ENCODE measurements at places on chromosomes 6 and 20.

DNA sequence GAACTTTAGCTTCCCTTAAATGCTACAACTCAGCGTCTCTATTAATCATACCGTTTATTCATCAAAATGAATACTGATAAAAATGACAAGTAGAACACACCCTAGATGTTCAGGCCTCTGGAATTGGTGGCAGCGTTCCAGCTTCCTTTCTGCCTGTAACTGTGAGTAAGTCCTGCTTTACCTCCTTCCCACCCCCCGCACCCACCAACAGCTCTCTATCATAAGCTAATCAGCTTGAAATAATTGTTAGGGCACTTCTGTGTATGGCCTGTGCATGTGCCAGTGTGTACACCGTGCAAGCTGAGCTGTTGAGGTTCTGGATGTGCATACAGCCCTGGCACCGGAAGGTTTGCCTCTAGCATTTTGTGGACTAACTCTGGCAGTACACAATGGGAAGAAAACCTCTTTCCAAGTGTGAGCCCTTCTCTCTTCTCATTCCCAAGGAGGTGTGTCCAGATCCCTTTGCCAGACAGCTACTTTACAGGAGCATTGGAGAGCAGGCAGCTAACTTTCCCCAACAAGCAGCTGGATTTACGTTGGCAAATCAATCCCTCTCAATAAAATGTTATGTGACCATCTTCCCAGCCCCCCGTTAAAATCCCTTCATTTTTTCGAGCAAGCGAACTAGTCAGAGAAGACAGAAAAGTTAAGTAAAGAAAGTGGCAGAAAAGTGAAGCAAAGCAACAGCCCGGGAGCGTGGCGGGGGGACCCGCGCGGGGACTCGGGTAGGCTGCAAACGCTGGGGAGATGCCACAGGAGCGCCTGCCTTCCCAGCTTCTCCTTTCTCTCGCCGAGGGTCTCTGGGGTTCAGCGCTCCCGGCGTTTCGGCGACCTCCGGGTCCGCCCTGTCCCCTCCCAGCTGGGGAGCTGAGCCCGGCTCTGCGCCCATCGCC, 803 bp upstream of the ADGRG6 start:
- no peak for DNase-seq

- DNase-seq: no peak
Observed at GRCh38 chr20:13718171-13718570, 66.5 kb downstream of the ESF1 start.

DNA sequence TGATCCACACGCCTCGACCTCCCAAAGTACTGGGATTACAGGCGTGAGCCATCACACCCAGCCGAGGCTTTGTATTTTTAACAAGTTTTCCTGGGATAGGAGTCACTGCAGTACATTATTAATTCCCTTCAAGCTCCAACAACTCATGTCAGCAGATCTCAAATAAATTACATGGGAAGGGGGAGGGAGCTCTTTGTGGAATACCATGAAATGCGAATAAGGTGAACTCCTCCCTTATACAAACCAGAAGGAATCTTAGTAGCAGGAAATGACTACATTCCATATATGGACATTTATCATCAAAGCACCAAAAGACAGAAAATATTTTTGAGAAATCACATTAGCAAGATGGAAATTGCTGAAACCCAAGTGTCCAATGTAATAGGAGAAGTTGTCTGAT, 2.9 kb downstream of the GSS start:
- DNase-seq: no peak

DNA sequence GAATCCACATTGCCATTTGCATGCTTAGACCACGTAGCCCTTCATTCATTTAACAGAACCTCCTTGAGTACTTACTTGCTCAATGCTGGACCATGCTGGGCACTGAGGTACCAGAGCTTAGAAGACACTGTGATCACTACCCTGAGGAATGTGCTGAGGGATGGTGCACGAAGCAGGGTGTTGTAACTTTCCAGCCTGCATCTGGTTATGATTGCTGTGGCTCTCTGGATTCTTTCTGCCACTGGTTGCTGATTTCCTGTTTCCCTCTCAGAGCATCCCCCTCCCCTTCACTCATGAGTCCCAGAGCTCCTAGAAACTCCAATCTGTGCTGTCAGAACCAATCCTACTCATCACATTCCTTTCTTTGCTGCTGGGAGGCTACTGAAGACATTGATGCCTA, 537.4 kb downstream of the PTPRT start:
- DNase-seq: no peak

DNA sequence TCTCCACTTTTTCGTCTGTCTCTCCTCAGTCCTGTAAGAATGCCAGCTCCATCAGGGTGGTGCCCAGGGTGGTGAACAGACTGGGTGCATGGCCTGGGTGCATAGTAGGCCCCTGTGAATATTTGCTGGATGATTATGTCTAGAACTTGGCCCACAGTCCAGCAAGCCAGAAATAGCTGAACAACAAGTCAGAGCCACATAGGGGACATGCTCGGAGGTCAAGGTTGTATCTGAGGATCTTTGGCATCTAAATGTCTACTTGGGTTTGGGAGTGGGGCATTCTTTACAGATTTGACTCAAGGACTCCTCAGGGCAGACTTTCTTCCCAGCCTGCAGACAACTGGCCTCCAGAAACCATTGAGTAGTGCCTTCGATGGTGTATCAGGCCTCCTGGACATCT, 18.1 kb upstream of the BPIFA3 start:
- DNase-seq: no peak

DNA sequence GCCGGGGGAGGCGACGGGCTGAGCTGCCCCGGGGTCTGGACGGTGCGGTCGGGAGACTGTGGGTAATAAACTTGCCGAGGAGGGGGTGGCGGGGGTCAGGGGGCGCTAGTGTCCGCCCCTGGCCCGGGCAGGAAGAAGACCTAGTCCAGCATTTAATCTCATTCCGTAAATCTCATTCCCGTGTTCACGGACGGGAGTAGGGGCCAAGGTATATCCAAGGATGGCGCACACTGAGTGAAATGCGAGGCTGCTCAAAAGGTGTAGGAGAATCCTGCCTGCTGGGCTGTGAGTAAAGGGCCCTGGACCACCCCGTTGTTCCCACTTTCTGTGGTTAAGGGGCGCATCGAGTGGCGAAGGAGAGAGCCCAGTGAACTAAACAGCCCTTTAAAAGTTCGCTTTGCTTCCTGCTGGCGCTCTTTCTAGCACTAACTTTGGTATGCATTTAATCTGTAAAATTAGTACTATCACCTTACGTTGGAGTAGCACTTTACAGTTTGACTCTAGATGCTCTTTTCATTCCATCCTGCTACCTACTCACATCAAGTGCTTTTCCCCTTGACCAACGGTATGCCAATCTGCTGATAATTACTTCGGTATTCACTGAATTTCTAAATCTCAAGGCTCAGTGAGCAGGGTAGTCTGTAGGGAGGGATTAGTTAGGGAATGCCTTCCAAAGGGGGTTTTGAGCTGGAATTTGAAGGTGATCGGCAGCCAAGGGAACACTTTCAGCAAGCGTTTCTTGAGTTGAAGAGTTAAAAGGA, 730 bp downstream of the PARD6B start:
- DNase-seq: no peak

DNA sequence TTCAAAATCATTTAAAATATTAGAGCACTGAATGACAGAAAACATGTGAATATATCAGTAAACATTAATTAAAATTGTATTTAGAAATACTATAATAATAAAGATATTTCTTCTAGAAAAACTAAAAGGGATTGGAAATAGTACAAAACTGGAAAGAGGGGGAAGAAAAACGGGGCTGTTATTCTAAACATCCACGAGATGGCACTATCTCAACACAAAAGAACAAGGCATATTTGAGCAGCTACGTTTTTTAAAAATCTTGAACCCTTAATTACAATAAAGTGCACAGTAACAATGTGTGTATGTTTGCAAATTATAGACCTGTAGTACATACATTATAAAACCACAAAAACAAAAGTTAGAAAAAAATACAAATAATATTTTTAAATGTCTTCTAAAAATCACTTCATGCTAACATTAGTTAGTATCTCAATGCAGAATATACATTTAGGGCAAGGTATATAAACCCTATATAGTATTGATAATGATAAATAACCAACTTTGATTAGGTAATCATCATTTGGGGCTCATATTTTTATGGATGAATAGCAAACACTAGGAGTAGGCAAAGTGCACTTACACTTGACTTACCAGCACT, 42.5 kb upstream of the PNISR start:
- no peak for DNase-seq

- DNase-seq: no peak
Observed at GRCh38 chr20:5888041-5888440, 62.3 kb downstream of the TRMT6 start.

- DNase-seq: no peak
Observed at GRCh38 chr6:108580646-108581045, 19.9 kb downstream of the FOXO3 start.

DNA sequence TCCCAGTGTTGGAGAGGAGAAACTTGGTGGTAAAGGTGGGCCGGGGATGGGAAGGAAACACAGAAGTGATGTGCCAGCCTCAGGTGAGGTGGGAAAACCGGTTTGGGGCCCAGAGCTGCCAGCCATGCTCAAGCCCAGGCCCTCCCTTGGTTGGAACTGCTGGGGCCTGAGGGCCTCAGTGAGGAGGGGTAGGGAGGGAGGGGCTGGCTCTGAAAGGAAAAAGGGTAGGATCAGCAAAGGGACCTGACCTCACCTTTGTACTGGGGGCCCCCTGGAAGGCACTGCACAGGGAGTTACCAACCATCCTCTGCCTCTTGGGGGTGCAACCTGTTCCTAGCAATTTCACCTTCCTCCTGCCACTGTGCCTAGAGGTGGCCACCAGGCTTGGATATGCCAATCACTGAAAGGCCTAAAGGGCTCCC, 1.8 kb upstream of the SPEF1 start:
- no peak for DNase-seq

DNA sequence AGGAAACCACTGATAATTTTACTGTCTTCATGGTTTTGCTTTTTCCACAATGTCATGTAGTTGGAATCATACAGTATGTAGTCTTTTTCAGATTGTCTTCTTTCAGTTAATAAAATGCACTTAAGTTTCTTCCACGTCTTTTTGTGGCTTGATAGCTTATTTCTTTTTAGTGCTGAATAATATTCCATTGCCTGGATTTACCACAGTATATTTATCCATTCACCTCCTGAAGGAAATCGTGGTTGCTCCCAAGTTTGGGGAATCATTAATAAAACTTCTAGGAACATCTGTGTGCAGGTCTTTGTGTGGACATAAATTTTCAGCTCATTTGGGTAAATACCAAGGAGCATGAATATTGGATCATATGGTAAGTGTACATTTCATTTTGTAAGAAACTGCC, 38.8 kb upstream of the ZNFX1 start:
- no peak for DNase-seq

- DNase-seq: no peak
Observed at GRCh38 chr6:1657116-1657770, 47.5 kb downstream of the FOXC1 start.

DNA sequence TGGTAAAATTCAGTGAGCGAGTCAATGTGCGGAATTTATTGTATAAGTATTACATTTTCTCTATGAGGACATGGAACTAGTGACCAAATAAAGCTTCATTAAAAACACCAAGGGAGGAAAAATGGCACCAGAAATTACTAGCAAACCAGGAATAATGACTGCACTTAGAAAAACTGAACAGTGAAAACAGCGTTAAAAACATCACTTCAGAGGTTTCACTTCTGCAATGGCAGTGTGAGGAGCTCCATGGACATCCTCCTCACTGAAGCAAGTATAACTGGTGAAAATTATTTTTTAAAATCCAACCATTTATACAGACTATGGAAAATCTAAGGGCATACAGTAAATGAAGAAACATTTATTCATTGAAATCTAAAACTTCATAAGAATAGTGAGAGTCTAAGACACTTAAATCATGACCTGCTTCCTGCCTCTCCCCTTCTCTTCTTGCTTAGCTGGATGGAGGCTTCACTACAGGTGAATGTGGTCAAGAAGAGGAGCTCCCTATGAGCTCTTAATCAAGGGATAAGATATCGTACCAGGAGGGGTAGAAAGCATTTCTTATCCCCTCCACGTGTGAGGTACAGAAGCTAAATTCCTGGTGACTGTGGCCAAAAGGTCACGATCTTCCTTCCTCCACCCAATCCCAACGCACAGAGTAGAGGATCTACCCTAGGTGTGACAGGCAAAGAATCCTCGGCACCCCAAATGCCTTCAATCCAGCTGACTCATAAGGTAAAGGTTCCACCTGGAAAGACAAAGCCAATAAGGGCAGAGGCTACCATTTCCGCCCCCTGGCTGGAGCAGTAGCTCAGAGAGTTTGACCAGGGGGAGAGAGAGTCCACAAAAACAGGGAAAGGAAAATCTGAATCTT, 12.3 kb upstream of the ASF1A start:
- no peak for DNase-seq

Data from H1 (cell line).